ENCODE measurements at places on chromosomes 11 and 22. TPM values are rescaled to one million over a fixed set of nuclear protein-coding genes. Genes with fewer than 3 reads are reported as not detected.

Gene OR4D10
- total RNA-seq: not detected

Gene FAM181B
- under 0.01 TPM for total RNA-seq

Gene CRYBA4
- not detected for total RNA-seq

Gene KCNK7
- 0.29 TPM for total RNA-seq

Gene CASP5
- not detected for total RNA-seq

Gene SBF1
- total RNA-seq: 68.9 TPM

Gene SLC22A12
- total RNA-seq: not detected

Gene SCGB1D2
- not detected for total RNA-seq

Gene DUSP18
- 19.3 TPM for total RNA-seq

Gene CARD18
- total RNA-seq: not detected

Gene ADM2
- 0.65 TPM for total RNA-seq

Gene TIMM10B
- 30.2 TPM for total RNA-seq

Gene OR4B1
- total RNA-seq: not detected

Gene POU2AF2
- total RNA-seq: not detected

Gene ALX4
- not detected for total RNA-seq

Gene C11orf16
- total RNA-seq: not detected

Gene ACTN3
- 0.19 TPM for total RNA-seq

Gene ADAMTS15
- total RNA-seq: 2.3 TPM

Gene MAPK8IP2
- 0.33 TPM for total RNA-seq

Gene ANO5
- 0.38 TPM for total RNA-seq

Gene MMP13
- total RNA-seq: not detected

Gene LRRC74B
- total RNA-seq: not detected

Gene GLYAT
- not detected for total RNA-seq

Gene CABP4
- 3.9 TPM for total RNA-seq

Gene SMC1B
- not detected for total RNA-seq

Gene ELMOD1
- total RNA-seq: 0.38 TPM

Gene CRYBB2
- not detected for total RNA-seq

Gene TOB2
- total RNA-seq: 45.1 TPM

Gene SPINDOC
- total RNA-seq: 27.4 TPM

Gene MS4A4A
- total RNA-seq: not detected

All from vein endothelial cell (primary cell).